ENCODE measurements at places on chromosomes 4 and X.

GRCh38 chr4:147761218-147761883, 29.5 kb downstream of the ARHGAP10 start:
- no peak for DNase-seq

DNA sequence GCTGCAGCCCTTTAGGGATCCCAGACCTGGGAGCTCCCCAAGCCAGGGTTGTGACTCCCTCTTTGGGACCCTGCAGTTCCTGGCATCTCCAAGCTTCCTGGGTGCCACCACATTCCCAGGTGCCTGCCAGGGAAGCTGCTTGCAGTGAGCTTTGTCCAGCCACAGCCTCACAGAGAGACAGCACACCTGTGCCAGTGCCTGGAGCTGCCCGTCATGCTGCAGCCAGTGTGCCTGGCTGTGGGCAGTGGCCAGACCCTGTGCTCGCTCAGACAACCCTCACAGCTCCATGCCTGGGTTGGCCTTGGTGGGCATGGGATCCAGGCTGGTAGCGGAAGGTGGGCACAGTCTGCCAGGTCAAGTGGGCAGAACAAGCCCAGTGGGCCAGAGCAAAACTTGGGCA, 36.0 kb downstream of the TMPRSS11A start:
- no peak for DNase-seq

DNA sequence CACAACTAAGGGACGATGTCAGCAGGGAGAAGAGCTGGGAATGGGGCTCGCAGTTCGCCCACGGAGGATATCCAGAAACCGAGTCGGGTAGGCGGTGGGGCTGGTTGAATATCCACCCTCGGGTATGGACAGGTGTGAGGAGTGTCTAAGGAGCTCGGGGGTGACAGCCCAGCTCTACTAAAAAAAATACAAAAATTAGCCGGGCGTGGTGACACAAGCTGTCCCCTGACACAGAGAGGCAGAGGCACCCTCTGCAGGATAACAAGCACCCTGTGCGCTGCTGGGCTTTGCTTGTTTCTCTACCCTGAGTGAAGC, 12.2 kb upstream of the ASMTL start:
- no peak for DNase-seq

GRCh38 chr4:111492496-111492895, 652.8 kb upstream of the FAM241A start:
- DNase-seq: no peak

DNA sequence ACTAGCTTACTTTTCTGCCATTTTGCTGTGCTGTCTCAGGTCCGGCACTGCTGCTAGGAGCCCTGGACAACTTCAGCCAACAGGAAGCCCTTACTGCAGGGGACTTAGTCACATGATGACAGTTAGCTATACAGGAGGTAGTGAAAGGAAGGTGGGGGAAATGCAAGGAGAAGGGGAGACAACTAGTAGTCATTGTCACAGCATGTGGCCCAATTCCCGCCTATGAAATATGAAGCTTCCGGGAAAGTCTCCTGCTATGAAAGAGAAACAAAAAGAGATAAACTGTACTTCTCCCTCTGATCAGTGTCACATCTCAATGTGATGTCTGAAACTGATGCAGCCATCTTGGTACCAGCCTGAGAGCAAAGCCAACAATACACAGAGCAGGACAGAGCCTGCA, 71.6 kb downstream of the AMELX start:
- DNase-seq: no peak

DNA sequence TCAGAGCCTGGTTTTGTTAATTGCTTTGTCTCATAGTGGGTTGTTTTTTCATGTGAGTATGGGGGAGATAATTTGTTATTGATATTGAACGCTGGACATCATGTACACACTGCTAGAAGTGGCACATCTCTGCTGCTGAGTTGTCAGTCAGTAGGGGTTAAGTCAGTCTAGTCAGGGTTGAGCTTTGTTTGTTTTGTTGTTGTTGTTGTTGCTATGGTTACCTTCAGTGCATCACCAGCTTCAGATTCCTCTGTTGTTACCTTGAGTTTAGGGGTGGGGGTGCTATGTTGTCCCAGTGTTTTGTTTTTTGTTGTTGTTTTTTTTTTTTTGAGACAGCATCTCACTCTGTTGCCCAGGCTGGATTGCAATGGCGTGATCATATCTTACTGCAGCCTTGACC, 9.9 kb downstream of the YIPF6 start:
- no peak for DNase-seq

- DNase-seq: no peak
Observed at GRCh38 chr4:54784161-54784671, 126.5 kb downstream of the KIT start.

- no peak for DNase-seq
Observed at GRCh38 chr4:8514391-8514790, 65.8 kb upstream of the GPR78 start.

DNA sequence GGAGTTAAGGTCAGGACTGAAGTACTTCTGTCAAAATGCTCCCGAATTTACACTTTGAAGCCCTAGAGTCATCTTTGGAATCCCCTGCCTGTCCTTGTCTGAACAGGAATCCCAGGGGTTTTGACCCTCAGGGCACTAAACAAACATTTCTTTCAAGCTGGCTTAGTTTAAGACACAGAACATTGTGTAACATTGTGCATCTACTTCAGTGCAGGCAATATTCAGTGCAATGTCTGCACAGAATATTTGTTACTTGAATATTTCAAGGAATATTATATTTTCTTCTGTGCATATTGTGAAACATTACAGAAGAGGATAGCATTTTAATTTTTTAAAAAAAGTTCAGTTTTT, 763.4 kb downstream of the PCDH18 start:
- DNase-seq: no peak

DNA sequence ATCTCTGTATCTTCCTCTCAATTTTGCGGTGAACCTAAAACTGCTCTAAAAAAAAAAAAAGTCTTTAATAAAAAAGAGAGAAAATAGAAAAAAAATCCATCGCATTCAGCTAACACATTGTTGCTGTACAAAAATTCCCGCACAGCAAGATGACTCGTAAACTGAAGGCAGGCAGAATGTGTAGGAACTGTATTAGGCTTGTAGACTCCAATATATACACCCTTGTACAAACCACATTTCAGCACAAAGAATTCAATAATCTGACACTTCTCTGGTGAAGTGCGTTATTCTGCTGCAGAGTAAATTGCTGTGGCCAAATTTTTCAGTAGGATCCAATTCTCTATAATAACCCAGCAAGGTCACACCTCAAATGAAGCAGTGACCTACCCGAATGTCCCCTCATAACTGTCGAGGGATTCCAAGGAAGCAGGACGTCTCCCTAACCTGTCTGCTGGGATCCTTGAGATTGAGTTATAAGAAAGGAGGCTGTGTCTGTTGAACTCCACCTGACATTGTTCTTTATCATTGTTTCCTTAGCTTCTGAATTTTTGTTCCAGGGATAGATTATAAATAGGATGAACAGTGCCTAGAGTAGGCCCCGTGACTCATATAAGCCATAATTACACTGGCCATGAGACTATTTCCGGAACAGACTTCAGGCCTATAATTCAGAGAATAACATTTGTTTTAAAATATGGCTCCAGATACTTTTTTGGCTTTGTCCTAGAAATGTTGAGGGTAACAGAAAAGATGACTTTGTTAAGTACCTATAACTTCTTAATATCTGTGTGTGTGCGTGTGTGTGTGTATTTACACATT, 348.3 kb downstream of the PCDH7 start:
- DNase-seq: no peak

DNA sequence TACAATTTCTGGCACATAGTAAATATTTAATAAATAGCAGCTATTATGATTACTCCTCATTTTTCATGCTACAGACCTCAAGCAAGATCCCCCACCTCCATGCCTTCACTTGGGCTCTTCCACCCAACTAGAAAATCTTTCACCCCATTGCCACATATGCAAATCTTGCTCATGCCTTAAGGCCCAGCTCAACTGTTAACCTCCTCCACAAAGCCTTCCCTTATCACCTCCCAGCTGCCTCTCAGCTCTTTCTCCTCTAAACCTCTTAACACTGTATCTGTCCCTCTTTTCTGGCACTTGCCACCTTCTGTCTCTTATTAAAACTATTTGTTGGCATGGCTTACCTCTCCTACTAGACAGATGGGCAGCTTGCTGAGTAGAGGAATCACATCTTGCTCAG, 51.5 kb downstream of the PJA1 start:
- DNase-seq: no peak
